ENCODE measurements at places on chromosomes 16 and 17. TPM values are rescaled to one million over a fixed set of nuclear protein-coding genes. Genes with fewer than 3 reads are reported as not detected.

The ST6GALNAC1 gene
- total RNA-seq: not detected

The MIS12 gene
- 13.5 TPM for total RNA-seq

The ARL17B gene
- 2.2 TPM for total RNA-seq

The MYL4 gene
- 0.08 TPM for total RNA-seq

The SLC16A6 gene
- 0.15 TPM for total RNA-seq

The SLC22A31 gene
- total RNA-seq: 0.47 TPM

The CD300H gene
- total RNA-seq: not detected

Data from smooth muscle cell of the coronary artery (primary cell).